ENCODE measurements at places on chromosomes 16 and 17.

GRCh38 chr17:61251939-61252865 lies 147.4 kb upstream of the TBX2 start:
- no peak for DNase-seq

- no peak for DNase-seq
Measured at GRCh38 chr17:73194514-73195222, 1.8 kb downstream of the COG1 start.

DNA sequence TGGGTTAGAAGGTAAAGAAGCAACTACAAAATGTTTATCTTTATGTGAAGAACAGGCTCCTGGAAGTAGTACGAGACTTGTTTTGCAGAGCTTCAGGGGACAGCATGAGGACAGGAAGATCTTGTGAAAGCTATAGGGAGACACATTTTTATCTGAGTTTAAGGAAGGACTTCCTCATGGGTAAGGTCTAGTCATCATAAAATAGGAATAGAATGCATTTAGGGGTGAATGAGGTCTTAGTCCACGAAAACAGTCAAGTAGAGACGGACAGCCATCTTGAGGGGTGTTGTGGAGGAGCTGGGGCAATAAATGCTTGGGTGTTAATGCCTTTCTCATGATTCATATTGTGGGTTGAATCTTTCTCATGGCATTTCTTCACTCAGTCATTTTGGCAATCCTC lies 24.3 kb downstream of the KCNJ16 start:
- no peak for DNase-seq

GRCh38 chr16:78900044-78900811 lies 700.3 kb downstream of the MAF start:
- no peak for DNase-seq

DNA sequence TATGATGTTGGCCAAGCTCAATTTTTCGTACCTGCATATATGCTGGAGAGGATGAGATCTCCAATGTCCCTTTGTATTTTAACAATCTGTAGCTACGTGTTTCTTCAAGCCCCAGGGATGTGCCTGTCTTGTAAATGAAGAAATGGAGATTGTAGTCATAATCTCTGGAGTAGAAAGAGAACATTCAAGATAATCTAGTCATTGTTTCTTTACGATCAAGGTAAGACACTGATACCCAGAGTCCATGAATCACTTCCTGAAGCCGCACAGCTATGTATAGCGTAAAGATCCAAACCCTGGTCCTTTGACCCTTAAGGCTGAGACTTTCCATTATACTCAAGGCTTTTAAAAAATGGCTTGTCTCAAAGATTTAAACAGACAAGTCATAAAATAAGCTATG lies 205.5 kb downstream of the HS3ST3B1 start:
- no peak for DNase-seq

- no peak for DNase-seq
Measured at GRCh38 chr17:62916684-62917571, 49.1 kb upstream of the TANC2 start.

- no peak for DNase-seq
Measured at GRCh38 chr17:30568117-30568430, 90.9 kb downstream of the GOSR1 start.

GRCh38 chr16:59697236-59697635 lies 963.1 kb upstream of the GOT2 start:
- no peak for DNase-seq

DNA sequence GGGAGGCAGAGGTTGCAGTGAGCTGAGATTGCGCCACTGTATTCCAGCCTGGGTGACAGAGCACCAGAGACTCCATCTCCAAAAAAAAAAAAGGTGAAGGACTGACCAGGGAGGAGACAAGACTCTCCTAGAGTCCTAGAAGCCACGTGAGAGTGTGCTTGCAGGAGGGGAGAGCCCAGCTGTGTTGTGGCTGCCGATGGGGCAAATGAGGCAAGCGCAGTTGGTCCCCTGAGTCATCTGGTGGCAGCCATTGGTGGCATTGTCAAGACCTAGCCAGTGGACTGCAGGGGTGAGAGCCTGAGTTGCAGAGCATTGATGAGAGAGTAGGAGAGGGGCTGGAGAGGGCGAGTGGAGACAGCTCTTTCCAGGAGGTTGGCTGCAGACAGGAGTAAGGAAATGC lies 278.0 kb downstream of the SNX29 start:
- no peak for DNase-seq

DNA sequence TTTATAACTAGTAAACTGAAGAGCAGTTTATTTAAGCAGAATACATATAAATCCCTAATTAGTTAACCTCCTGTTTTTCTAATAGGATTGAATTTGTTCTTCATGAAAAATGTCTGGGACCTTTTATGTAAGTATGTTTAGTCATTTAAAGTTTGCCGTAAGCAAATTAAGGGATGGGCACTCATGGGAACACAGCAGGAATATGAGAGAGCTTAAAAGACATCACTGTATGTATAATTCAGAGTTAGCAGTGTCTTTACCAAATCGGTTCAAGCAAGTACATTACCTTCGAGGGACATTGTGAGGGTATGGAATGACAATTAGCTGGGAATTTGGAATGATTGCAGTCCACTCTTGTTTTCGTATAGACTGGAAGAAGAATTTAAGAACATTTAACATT lies 17.7 kb upstream of the NETO2 start:
- no peak for DNase-seq

DNA sequence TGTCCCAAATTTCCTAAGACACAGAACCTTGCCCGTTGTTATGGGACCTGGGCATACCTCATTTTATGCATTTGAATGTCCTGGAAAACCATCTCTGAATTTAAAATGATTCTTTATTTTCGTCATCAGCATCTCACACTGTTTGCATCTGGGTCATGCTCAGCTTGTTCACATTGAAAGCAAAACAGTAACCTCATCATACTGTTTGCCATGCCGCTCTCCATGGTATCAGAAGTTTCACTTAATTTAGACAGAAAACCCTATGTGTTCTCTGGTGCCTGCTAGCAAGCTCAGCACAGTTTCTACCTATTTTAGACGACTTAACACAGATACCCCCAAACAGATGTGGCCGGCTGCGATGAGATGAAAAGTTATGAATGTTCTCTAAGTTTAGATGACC lies 292.1 kb downstream of the SNX29 start:
- no peak for DNase-seq

DNA sequence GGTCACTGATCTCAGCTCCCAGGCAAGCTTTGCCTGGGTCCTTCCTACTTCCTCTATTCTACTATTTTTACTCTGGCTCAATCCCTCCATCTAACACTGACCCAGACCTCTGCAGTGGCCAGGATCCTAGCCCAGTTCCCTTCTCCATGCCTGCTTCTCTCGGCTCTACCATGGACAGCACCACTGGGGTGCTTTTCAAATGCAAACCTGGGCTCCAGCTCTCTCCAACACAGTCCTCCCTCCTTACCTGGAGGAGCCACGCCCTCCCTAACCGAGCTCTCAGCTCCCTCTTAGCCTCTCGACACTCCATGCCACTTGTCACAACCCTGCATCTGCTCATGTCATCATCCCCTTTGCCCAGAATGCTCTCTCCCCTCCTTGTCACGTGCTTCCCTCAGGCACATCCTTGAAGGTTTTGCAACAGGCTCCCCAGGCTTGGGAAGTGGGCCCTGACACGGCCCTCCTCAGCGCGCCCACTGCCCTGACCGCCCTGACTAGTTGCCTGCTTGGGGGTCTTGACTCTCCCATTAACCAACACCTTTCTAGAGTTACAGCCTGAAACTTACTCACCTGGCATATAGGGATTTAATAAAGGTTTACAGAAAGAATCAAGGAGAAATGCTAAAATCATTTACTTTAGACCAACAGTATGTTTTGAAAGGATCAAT lies 41.6 kb downstream of the MARF1 start:
- DNase-seq, result no peak

DNA sequence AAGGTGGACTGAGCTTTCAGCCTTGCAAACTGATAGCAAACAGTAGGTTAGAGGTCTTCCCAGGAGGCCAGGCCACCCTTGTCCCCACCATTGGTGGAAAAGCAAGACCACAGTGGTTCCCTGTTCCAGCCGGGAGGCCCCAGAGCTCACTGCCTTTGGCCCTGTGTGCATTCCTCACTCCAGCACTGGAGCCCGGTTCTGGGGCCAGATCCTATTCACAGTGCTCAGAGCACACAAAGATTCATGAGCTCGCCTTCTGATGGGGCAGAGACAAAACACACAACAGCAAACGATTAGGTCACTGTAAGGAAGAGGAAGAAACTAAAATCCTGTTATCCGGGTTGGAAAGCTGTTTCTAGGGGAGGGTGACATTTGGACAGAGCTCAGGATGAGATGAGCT lies 5.6 kb upstream of the PGS1 start:
- DNase-seq, result no peak

GRCh38 chr16:25256695-25257469 lies 763 bp downstream of the ZKSCAN2 start:
- no peak for DNase-seq

DNA sequence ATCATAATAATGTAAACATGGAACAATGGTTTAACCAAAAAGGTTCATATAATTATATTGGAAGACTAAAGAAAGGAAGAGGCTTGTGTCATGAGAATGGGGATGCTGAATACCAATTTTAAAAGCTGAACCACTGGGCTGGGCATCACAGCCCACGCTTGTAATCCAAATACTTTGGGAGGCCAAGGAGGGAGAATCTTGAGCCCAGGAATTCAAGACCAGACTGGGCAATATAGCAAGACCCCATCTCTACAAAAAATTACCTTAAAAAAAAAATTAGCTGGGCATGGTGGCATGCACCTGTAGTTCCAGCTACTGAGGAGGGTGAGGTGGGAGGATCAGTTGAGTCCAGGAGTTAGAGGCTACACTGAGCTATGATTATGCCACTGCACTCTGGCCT lies 65.1 kb downstream of the SMURF2 start:
- no peak for DNase-seq

DNA sequence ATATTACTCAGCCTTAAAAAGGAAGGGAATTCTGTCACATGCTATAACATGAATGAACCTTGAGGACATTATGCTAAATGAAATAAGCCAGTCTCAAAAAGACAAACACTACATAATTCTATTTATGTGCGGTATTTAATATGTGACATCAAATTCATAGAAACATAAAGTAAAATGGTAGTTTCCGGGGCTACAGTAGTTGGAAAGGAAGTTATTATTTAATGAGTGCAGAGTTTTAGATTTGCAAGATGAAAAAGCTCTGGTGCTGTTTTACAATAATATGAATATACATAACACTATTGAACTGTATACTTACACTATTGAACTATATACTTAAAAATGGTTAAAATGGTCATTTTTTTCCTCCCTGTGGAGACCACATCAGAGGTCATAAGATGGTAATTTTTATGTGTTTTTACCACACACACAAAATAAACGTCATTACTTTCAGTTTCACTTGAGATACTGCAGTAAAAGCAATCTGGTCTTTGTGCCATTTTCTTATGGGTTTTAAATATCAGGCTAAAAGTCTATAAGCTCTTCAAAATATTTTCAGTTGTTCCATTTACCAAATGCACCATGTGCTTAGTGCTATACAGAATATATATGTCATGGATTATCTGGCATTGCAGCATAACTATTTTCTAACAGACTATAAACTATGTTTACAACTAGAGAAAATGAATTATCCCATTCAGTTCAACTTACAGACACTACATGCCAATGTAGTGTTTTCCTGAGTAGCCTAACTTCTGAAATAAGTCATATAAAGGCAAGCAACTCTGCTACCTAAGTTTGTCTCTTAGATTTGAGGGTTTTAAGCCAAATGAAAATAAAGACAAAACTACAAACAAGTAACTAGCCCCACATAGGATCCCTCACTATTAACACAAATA lies 90.9 kb downstream of the SPAG9 start:
- DNase-seq, result no peak

- no peak for DNase-seq
Measured at GRCh38 chr16:48206594-48207242, 37.4 kb upstream of the LONP2 start.

GRCh38 chr17:43892647-43892952 lies 14.7 kb downstream of the MPP2 start:
- DNase-seq, result no peak

DNA sequence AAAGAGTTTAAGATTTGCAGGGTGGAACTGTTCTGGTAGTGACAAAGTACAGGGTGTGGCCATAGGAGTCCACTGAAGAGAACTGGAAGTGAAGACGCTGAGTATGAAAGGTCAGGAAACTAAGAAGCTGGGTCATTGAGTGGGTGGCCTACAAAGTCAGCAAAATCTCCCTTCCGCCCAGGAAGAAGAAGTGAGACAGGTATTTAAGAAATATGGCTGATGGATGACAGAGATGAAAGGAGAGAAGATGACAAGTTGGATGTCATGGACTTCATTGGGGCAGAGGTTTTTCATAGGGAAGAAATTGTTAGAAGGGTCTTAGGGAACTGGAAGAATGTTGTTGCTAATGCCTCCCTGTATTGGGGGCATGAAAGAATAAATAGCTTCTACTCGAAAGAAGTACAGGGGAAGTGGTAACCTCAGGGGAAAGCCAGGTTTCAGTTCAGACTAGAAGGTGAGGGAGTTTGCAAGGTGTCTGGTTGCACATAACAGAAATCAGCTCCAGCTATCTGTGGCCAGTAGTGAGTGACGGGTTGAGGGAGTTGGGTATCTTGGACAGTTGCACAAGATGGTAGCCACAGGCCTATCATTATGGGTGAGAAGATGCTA lies 33.6 kb upstream of the MED13 start:
- DNase-seq, result no peak

GRCh38 chr17:45759761-45760160 lies 24.4 kb upstream of the CRHR1 start:
- no peak for DNase-seq

GRCh38 chr17:81428121-81428515 lies 32.9 kb downstream of the BAHCC1 start:
- no peak for DNase-seq

DNA sequence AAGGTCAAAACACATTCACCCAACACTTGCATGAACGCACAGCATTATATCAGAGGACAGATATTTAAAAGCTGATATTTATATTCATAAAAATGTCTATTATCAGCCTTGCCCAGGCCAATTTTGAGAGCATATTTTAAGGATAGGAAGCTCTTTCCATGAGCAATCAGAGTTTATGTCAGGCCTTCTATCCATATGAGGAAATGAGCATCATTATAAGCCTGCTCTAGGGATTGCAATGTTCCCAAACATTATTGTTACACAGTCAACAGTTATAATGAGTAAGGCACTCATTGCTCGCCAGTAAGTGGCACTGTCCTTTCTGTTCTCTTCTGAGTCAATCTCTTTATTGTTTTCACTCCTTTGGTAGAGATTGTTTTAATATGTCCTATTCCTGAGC lies 37.7 kb upstream of the DYNLRB2 start:
- DNase-seq, result no peak

GRCh38 chr16:62794724-62795123 lies 758.5 kb upstream of the CDH8 start:
- DNase-seq, result no peak

DNA sequence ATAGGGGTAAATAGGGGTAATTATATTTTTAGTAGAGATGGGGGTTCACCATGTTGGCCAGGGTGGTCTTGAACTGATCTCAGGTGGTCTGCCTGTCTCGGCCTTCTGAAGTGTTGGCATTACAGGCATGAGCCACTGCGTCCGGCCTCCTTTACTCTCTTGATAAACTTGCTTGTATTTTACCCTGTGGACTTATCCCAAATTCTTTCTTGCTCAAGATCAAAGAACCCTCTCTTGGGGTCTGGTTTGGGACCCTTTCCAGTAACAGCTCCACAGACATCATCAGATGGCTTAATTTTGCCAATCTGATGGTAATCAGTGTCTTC lies 5.6 kb upstream of the C1QTNF1 start:
- DNase-seq, result no peak

Measured in stimulated activated CD4-positive, alpha-beta T cell treated with anti-CD3 and anti-CD28 coated beads, Interleukin-1b, Interleukin-23, amount 100 ng/mL, for 1 hour (primary cell).